Liver (tissue), 10 donors: ENCODE measurements at places on chromosomes 4 and X.

DNA sequence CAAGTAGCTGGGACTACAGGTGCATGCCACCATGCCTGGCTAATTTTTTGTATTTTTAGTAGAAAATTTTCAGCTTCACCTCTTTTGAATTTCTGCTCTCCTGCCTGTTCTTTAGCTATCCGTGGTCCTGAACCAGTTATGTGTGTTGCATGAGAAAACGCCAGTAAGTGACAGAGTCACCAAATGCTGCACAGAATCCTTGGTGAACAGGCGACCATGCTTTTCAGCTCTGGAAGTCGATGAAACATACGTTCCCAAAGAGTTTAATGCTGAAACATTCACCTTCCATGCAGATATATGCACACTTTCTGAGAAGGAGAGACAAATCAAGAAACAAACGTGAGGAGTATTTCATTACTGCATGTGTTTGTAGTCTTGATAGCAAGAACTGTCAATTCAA lies 13.9 kb downstream of the ALB start:
- no peak for DNase-seq

- DNase-seq: no peak
These were observed 449.6 kb downstream of the GLUD2 start for GRCh38 chrX:121496966-121497365.

DNA sequence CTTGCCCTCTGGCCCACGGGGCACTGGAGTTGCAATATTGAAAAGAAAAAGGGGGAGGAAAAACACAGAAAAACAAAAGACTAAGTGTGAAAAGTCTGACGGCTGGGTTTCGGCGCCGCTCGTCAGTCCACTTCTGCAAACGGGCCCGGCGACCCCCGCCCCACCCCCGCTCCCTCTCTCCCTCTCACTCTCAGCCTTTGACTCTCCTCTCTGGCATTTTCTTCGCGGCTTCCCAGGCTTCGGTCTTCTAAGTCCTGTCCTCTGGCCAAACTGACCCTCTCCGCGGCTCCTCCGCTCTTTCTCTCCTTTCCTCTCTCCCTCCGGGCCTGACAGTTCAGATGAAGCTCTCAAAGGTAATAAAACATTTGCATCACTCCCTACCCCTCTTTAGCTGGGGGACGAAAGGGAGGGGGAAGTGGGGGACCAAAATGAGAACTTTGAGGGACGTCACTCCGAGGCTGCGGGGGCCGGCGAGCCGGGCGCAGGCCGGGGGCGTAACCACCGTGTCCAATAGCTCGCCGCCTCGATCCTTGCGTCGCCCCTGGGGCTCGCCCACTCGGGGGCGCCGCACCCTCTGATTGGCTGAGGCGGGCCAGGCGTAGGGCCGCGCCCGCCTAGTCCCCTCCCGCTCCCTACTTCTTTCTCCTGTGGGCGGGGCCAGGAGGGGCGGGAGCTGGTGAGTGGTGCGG lies at the start of gene NKX6-1:
Gene NKX6-1 (minus strand): TSS at position 358 of the 689 bp plus-strand sequence. CDS start 1,064 bp downstream, outside the sequence.
- no peak for DNase-seq

- DNase-seq: no peak
These were observed 219.8 kb downstream of the MAML3 start for GRCh38 chr4:139934057-139934707.
